ENCODE measurements at places on chromosomes 16 and 17.

GRCh38 chr17:19345486-19346350, 16.8 kb downstream of the B9D1 start:
- no peak for DNase-seq

GRCh38 chr16:24890746-24891145, 45.0 kb downstream of the SLC5A11 start:
- no peak for DNase-seq

DNA sequence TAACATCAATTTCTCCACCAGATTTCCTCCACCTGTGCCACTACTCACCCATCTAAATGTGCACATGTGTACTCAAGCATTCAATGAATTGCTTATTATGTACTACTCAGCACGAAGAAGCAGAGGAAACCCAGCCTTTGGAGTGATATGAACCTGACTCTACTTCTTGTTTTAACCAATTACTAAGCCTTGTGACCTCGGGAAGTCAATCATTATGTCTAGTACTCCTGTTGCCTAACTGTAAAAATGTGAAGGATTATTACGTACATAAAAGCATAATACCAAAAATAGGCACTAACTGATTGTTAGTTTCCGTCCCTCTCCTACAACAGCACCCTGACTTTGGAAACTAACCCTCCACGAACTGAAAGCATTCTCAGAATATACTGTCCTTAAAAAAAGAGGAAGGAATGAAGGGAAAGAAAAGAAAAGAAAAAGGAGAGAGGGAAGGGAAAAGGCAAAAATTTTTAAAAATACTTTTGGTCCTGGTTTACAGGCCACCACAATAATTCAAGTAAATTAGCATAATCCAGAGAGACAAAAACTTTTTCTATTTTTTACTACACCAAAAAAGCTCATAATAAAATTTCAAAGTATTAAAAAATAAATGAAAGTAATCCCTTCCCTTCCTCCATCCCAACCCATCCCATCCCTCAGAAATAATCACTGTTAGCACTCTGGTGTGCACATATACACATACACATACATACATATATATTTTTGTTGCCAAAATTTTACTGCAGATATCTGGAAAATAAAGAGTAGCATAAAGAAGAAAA, 53.6 kb downstream of the KANSL1 start:
- no peak for DNase-seq

DNA sequence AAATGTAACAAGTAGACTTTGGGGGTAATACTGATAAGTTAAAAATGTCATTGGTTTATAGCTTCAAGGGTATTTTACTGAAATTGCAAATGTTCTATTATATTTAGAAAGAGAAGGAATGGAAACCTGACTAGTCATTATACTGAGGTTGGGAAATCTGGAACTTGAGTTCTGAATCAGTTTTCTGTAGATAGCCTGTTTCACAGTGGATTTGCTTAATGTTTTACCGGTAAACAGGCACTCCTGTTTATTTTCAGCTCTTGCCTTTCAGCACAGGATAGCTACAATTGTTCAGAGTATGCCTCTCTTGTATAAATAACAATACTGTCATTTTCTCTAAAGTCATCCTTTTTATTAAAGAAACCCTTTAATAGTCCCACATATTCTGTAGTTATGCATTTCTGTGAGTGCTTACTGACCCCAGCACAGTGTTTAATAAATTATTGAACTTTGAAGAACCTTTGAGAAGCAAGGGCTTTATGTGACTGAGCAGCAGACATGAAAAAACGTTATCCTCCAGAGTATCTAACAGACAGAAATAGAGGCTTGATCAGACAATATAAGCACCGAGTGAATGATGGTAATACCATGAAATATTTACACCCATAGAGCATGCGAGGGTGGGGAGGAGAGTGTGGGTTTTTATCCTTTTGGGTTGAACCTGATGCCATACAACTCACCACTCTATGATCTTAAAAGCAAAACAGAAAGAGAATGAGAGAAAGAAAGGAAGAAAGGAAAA, 58.2 kb downstream of the FTO start:
- no peak for DNase-seq

DNA sequence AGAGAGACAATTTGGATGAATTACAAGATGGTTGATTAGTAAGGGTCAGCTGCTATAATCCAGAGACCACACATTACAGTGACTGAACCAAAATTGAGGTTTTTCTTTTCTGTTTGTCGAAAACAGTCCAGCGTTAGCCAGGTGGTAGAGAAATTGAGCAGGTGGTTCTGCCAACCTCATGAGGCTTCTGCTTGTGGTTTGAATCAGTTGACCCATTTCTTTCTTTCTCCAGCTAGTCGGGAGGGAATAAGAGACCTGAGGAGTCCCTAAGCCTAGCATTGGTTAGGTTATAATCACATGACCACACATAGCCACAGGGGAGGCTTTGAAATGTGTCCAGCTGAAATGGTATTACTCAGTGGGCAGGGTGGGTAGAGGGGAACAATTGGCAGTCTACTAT, 504.6 kb downstream of the HS3ST4 start:
- no peak for DNase-seq

- DNase-seq = no peak
Observed at GRCh38 chr16:66487580-66488275, 60.6 kb downstream of the BEAN1 start.

DNA sequence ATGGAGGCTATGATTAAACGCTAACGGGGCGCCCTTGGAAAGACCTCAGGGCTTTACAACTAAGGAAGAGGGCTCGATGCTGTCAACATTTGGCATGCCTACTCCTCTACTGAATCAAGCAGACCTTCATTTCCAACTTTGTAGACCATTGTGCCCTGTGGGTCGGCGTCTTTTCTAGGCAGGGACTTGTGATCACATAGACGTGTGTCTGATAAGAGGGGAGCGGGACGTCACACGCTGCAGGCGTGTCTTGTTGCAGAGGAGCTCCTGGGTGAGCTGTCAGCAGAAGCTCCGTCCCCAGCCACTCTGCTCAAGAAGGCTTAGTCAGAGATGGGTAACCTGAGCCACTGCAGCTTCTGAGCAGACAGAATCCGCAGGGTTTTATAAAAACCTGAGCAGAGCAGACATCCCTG, 2.8 kb downstream of the MAPK8IP3 start:
- peak; percentile 44 for DNase-seq

DNA sequence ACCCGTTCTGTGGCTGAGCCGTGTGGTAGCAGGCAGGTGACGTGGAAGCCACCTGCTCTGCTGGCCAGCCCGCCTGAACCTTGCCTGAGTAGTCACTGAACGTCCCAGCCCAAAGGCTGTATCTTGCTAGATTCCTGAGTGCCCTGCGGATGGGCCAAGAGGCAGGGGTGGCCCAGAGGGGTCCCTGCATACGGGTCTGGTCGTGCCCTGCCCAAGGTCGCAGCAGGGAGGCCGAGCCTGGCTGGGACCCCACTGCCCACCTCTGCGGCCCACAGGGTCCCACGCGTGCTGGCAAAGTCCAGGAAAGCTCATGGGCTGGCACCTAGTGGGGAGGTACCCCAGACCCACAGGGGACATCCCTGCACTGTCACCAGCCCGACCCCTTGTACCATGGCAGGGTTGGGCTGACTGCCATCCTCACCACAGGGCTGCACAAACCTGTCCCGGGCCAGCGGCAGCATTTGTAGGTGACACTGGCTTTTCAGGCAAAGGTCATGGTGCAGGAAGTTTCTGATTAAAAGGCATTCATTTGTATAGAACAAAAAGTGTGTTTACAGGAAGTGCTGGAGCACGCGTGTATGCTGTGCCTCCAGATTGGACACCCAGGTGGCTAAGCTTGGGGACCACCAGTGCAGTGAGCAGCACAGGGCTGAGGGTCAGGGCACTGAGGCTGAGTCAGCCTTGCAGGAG, 45.1 kb upstream of the ZC3H18 start:
- DNase-seq = no peak

DNA sequence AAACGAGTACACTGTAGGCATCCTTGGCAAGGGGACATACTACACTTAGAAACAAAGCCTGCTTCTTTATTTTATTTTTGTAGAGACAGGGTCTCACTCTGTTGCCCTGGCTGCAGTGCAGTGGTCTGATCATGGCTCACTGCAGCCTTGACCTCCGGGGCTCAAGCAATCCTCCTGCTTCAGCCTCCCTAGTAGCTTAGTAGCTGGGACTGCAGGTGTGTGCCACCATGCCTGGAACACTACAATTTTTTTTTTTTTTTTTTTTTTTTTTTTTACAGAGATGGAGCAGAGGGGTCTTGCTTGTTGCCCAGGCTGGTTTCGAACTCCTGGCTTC, 78.2 kb downstream of the WIPI1 start:
- no peak for DNase-seq

GRCh38 chr17:8794636-8795035, 4.5 kb downstream of the MFSD6L start:
- DNase-seq = no peak

DNA sequence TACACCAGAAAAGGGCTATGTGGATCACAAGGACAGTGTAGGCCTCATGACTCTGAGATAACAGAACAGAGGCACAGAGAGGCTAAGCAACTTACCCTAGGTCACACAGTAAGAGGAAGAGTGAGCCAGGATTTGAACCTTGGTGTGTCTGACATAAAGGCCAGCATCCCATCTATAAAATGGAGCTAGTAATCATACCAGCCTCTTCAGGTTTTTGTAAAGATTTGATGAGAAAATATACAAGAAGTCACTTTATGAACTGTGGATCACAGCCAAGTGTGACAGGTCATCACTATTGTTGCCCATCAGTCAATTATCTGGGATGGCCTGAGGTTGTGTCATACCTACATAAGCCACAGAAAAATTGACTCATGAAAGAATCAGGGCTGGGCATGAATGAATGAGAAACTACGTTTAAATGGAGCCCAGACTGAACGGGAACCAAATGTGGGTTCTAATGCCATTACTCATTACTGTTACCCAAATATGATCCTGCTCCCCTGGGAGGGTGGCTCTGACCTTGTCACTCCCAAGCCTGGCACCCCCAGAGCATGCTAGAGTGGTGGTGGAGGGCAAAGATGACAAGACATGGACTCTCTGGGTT, 21.0 kb downstream of the FBXO39 start:
- DNase-seq = no peak

DNA sequence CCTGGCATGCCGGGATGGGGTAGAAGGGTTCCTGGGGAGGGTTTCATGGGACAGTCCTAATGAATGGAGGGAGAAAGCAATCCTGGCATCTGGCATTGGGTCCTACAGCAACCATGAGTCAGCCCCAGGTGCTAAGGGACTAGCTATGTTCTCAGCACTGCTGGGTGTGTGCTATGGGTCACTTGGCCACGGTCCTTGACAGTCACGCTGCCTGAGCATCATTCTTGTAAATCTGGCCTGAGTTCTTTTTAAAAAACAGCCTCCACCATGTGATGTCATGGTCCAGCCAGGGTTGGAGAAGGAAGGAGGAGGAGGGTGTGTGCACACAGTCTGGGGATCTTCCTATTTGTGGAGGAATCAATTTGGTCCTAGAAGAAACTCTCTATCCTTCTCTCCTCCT, 6.2 kb upstream of the RAMP2 start:
- no peak for DNase-seq

- no peak for DNase-seq
Observed at GRCh38 chr17:50538549-50539410, 6.2 kb downstream of the EPN3 start.

GRCh38 chr17:61284174-61284573, 115.5 kb upstream of the TBX2 start:
- DNase-seq = no peak

GRCh38 chr17:74214484-74215341, 1.3 kb downstream of the TTYH2 start:
- no peak for DNase-seq

All from occipital lobe (tissue), 3 donors.